ENCODE measurements at places on chromosomes 1 and 21.

GRCh38 chr1:248306103-248306502 lies 2.9 kb upstream of the OR2T12 start:
- DNase-seq: no peak

DNA sequence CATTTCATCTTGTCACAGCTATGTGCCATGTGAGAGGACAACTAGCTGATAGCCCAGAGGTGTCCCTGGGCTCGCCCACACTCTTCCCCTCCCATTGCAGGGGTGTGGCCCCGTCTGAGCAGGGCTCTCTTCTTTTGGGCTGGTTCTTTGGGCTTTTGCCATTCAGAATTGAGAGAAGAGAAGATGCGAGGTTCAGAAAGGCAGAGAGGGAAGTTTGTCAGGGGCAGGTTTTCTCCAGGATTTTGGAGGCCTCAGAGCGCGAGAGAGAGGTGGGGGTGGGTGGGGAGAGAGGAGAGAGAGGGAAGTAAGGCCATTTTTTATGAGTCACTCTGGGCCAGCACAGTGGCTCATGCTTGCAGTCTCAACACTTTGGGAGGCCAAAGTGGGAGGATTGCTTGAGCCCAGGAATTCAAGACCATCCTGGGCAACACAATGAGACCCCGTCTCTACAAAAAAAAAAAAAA lies 5.2 kb downstream of the IFI6 start:
- DNase-seq: no peak

DNA sequence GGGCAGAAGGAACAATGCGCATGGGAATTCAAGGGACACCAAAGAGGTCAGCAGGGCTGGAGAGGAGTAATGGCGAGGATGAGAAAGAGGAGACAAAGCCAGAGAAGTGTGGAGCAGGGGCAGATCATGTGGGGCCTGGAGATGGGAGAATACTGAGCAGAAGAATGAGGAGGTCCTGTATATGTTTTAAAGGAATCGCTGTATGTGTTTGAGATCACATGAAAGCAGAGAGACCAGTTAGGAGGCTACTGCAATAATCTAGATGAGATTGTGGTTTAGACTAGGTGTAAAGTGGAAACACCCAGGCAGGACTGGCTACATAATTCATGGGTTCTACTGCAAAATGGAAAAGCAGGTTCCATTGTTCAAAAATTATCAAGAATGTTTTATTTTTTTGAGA lies 33.3 kb upstream of the SLC30A10 start:
- DNase-seq: no peak

GRCh38 chr1:107251083-107251482 lies 110.2 kb downstream of the NTNG1 start:
- DNase-seq: no peak

GRCh38 chr1:101119289-101119688 lies 93.7 kb upstream of the DPH5 start:
- no peak for DNase-seq

DNA sequence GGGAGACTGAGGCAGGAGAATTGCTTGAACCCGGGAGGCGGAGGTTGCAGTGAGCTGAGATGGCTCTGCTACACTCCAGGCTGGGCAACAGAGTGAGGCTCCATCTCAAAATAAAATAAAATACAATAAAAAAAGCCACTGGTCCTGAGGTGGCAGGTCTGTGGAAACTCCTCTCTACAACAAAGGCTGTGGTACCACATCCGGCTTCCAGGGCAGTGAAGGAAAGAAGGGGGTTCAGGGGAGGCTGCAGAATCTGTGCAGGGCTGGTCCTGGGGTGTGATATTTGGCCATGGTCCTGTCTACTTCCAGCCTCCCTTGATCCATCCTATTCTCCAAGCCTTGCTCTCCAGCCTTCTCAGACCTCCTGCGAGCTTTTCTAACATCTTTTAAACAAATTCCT lies 731 bp upstream of the ZNF683 start:
- DNase-seq: no peak

GRCh38 chr1:25062621-25063255 lies 132.7 kb upstream of the RUNX3 start:
- no peak for DNase-seq

- DNase-seq: no peak
These were observed 412 bp downstream of the GPR25 start for GRCh38 chr1:200873116-200873670.

DNA sequence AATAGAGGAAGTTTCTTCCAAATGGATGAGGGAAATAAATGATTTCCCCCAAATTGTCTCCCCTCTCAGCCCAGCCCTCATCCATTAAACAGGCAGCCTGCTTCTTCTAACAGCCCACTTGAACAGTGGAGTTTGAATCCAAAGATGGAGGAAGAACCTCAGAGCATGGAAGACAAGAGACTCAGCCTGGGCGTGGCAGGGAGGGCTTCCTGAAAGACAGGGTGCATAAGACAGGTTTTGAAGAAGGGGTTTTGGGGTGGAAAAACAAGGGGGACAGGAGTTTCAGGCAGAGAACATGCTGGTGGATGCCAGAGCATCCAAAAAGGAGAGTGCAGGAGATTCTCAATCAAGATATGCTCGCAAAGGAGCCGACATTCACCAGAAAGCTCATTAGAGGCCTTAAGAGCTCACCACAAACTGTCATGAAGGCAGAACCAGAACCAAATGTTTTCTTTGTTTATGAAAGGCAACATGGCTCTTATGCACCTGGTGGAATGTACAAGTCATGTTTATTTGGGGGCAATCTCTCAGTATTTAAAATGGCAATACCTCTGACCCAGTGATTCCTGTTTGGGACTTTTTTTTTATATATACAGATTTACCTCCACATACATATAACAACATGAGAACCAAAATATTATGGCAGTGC lies 26.5 kb upstream of the TSPEAR start:
- no peak for DNase-seq

DNA sequence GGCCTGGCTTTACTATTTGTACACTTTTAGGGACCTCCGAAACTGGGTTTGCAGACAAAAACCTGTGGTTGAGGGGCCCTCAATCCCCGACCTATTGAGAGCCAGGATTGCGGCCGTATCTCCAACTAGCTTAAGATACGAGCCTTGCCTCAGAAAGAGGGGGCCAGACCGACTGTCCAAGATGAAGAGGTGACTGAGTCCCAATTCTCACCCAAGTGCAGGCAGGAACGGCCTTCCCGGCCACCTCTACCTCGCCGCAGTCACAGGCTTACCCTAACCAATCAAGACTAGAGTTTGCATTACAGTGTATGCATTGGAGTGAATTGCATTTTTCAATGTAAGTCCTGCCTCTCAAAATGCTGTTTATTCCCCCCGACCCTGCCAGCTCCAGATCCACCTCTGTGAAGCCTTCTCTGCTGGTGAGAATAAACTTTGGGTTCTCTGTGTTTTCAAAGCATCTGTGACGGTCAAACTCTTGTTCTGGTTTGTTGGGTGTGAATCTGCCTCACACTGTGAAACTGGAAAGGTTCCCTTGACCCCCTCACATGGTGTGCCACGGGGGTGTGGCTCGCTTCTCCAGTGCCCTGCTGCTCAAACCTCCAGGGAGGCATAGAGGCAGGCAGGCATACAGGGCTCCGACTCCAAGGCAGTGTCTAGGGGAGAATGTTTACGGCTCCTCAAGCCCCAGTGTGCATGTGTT lies 62.2 kb upstream of the WLS start:
- no peak for DNase-seq

DNA sequence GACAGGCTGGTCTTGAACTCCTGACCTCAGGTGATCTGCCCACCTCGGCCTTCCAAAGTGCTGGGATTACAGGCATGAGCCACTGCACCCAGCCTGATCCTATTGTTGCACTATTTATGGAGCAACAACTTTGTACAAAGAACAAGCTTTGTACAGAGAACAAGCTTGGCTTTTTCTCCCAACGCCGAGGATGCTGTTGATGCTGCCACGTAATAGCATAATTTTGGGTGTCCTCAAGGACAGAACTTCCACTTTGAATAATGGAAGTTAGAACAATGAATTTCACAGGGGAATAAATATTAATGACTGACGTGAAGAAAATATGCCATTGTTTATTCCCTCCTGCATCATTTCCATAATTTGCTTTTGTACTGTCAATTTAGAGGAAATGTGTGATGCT lies 12.8 kb upstream of the RBP7 start:
- DNase-seq: no peak

DNA sequence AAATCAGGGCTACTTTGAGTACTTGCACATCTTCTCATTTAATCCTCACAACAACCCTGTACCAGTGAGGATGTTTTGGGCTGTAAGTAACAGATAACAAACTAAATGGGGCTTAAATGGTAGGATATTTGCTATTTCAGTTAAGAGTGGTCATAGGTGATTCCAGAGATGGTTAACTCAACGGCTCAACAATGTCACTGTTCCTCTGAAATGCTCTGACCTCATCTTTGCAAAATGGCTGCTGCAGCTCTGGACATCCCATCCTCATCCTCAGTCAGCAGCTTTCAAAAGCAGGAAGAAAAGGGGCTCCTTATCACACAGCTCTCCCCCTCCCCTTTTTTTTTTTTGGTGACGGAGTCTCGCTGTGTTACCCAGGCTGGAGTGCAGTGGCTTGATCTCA lies 1.5 kb downstream of the LDLRAD2 start:
- no peak for DNase-seq

GRCh38 chr1:87284456-87285240 lies 44.0 kb upstream of the LMO4 start:
- DNase-seq: no peak

GRCh38 chr1:27960762-27961645 lies 1.2 kb downstream of the XKR8 start:
- DNase-seq: no peak

- DNase-seq: no peak
These were observed 6.8 kb downstream of the ETNK2 start for GRCh38 chr1:204145033-204145504.

- no peak for DNase-seq
These were observed 119.1 kb downstream of the ERG start for GRCh38 chr21:38379147-38379546.

GRCh38 chr1:183656355-183656754 lies 3.2 kb upstream of the APOBEC4 start:
- DNase-seq: no peak

- no peak for DNase-seq
These were observed 148.1 kb upstream of the USP24 start for GRCh38 chr1:55363268-55363667.

GRCh38 chr1:244302876-244303609 lies 148.7 kb downstream of the ADSS2 start:
- no peak for DNase-seq

DNA sequence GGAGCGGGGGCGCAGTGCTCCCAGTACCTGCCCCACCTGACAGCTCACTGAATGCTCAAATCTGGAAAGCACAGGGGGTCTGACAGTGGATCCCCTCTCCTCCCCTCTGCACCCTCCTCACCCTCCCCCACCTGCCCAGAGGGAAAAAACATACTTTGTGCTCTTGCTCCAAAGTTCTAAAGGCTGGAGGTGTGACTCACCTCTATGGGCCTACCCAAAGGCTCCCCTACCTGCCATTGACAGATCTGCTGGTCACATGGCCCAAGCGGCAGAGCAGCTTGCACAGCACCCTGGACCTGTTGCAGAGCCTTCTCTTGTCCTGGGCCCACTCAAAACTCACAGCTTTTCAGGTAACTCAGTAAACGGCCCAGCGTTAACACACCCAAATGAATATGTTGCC lies 55.7 kb downstream of the ADSS2 start:
- DNase-seq: no peak

GRCh38 chr1:114103992-114104391 lies 49.7 kb downstream of the SYT6 start:
- no peak for DNase-seq

DNA sequence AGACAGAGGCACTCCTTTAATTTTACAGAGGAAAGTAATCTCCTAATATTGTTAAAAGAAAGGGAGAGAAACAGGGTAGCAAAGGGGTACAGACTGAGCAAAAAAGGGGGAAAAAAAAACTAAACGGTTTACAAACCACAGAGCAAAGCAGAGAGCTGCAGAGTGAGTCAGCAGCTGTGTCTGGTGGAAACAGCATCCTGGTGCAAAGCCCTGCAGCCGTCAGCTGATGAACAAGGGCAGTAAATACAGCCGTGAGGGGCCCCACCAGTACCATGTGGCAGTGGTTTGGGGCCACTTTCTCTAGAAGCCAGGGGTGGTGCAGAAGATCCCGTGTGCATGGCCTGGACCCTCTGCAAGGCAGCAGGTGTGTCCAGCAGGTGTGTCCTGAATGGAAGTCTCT lies 111.3 kb downstream of the ERG start:
- DNase-seq: no peak

DNA sequence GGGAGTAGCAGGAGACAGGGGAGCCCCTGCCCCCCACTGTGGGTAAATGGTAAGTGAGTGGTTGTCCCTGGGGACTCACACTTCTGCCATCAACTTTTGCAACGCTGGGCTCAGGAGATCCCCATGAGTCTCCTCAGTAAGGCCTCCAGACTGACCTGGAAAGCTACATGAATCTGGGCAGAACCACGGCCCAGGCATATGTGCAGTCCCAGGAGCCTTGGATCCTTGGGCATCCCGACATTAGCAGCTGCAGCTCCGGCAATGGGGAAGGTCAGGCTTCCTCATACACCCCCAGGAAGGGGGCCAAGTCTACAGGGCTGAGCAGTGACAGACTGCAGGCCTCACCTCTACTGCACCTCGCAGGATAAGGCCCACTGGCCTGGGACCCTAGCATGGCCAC lies 868.7 kb upstream of the ADGRL4 start:
- DNase-seq: no peak

- DNase-seq: no peak
These were observed 327.3 kb downstream of the RWDD3 start for GRCh38 chr1:95561346-95561745.

DNA sequence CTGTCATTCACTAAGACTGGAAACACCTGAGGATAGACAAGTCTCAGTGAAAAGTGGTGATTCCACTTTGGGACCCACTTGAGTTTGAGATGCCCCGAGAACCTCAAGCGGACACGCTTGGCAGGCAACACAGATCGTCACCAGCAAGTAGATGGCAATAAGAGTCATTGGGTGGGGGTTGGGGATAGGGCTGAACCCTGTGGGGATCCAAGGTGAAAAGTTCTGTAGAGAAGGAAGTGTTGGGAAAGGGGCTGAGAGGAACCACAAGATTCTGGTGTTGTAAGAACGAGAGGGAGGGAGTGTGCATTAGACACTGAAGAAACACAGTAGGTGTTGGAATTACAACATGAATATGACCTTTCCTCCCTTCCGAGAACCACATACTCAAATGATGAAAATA lies 45.4 kb upstream of the TDRD10 start:
- DNase-seq: no peak

DNA sequence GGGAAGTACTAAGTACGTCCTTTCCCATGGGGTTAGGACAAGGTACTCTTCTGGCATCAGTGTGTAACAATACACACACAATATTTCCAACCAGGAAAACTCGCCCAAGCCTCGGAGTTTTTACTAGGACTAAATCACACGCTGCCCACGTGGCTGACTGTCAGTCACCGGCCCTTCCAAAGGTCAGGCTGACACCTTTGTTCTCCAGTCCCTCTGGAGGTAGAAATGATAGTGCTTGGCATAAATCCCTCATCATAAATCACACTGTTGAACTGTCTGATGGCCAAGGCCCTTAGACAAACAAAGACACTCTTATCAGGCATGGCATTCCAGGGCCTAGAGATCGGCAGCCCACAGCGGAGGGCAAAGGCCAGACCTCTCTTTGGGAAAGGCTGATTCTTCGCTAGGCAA lies 16.9 kb upstream of the SLAMF9 start:
- DNase-seq: no peak

- peak; percentile 36 for DNase-seq
These were observed 71.3 kb downstream of the ATP5PO start for GRCh38 chr21:33844104-33844889.

All from HFF-Myc (cell line).